ENCODE measurements at places on chromosomes 5 and 9.

DNA sequence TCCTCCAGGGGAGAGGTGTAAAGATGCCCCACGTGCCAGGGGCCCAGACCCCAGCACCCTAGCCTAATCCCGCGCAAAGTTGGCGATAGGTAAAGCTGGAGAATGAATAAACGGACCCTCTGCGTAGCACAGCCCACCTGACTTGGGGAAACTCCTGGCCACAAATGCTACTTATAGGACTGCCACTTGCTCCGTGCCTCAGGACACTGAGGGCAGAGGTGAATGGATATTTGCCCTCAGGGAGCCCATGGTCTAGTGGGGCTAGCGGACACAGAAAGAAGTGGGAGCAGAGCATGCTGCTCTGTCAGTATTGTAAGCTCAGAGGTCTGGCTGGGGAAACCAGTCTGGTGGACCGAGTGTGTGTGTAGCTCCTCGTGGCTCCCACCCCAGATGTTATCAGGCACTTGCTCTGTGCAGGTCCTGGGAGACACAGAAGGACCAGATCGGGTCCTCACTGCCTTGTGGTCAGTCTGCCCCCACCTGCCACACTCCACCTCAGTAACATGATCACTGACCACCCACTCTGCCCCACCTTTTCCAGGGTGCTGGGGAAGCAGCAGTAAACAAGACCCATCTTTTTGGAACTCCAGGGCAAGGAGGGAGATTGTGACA is 841 bp downstream of the GRK6 start:
- H3K27me3 ChIP-seq = no peaks in the 10 kb centered on the region
- H3K36me3 ChIP-seq = no peaks in the 10 kb centered on the region
- no peak for DNase-seq

GRCh38 chr5:1002836-1003235 is 5.8 kb upstream of the NKD2 start:
- H3K27ac ChIP-seq = no peak overlapping the region
- H3K27me3 ChIP-seq = peaks cover 24% of the 10 kb centered on the region

DNA sequence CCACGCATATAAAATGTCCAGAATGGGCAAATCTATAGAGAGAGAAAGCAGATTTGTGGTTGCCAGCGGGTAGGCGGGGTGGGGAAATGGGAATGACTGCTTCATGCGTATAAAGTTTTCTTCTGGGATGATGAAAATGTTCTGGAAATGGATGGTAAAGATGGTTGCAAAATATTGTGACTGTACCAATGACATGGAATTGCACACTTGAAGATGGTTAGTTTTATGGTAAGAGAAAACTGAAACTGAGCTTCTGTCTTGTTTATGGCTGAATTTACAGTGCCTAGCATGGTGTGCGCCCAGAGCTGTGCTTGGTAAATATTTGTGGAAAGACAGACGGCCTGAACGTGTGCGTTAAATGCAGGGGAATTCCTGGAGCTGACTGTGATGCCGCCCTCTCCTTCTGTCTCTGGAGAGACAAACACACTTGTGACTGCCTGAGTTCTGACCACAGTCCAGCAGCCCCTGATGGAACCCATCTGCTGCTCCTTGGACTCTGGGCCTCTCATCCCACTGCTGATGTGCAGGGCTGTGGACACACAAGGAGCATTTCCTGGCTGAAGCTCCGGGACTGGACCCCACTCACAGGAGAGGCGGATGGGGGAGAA is 8.6 kb upstream of the PTGES start:
- H3K36me3 ChIP-seq = no peaks in the 10 kb centered on the region
- H3K4me1 ChIP-seq = peaks cover 14% of the 10 kb centered on the region
- no peak for DNase-seq
- no peak overlapping the region for H3K4me3 ChIP-seq
- no peak overlapping the region for H3K27ac ChIP-seq
- H3K27me3 ChIP-seq = no peaks in the 10 kb centered on the region

DNA sequence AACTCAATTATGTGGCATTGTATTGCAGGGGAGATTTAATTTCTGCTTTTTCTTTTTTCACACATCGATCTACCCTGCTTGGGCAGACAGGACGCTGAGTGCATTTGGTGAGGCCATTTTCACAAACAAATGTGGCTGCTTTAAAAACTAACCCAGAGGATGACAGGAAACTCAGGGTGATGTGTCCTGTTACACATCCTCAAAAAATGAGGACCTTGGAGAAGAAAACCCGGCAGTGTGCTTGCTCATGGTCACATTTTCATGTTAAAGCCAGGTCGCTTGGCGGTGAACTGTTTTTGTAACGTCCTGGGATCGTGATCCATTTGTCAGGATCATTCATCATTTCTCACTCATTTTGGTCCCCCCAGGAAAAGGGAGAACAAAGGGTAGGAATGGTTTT is 478.3 kb upstream of the ADAMTS16 start:
- H3K27ac ChIP-seq = no peak overlapping the region
- no peak overlapping the region for H3K4me3 ChIP-seq
- H3K4me1 ChIP-seq = no peaks in the 10 kb centered on the region
- no peak for DNase-seq

DNA sequence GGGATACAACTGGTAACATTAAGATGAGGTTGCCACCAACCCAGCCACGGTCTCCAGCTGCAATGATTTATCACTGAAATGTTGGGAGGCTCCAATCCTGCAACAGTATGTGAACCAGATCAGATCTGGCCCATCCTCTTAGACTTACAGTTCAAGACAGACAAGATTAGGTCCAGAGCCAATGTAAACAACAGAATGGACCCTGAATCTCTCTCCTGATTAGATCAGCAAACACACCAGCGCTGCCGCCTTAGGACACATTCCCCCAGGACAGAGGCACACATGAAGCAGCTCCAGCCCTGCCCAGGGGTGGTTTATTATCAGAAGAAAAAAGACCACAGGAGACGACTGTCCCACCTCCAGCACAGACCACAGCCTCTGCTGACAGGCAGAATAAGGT is 82.1 kb downstream of the SLIT3 start:
- no peaks in the 10 kb centered on the region for H3K36me3 ChIP-seq
- no peaks in the 10 kb centered on the region for H3K4me1 ChIP-seq
- no peak overlapping the region for H3K4me3 ChIP-seq
- H3K27ac ChIP-seq = no peak overlapping the region

DNA sequence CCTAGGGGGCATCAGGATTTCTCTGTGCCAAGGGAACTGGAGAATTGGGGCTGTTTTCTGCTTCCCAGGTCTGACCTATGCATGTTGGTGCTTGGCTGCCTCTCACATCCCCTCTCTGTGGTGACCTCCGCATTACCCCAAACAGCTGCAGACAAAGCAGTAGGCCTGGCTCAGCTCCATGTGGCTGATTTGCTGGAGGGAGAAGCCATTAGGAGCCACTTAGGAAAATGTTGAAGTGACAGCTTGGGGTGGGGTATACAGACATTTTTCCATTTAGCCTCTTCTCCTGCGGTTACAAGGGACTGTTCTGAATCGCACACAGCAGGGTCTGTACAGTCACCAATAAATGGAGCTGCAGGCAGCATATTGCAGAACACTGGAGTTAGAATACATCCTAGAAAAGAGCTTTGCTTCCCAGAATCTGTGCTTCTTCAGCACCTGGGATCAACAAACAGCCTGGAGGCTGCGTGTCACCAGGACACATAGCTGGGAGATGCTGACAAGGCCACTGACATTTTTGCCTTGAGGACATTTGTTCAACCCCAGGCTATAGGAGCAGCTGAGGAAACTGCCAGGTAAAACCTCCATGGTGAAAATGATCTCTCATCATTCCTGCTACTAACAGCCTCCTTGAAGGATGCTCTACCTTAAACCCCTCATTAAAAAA is 335.3 kb downstream of the DIRAS2 start:
- H3K4me3 ChIP-seq = no peak overlapping the region
- no peak overlapping the region for H3K27ac ChIP-seq
- H3K4me1 ChIP-seq = no peaks in the 10 kb centered on the region
- DNase-seq = no peak
- peaks cover 22% of the 10 kb centered on the region for H3K27me3 ChIP-seq
- no peaks in the 10 kb centered on the region for H3K36me3 ChIP-seq

GRCh38 chr9:26945591-26945990 is 1.5 kb downstream of the PLAA start:
- peak overlapping the region; percentile 98 for H3K4me3 ChIP-seq
- H3K27me3 ChIP-seq = no peaks in the 10 kb centered on the region
- peaks cover 7% of the 10 kb centered on the region for H3K36me3 ChIP-seq
- no peak for DNase-seq
- H3K27ac ChIP-seq = peak overlapping the region; percentile 98

DNA sequence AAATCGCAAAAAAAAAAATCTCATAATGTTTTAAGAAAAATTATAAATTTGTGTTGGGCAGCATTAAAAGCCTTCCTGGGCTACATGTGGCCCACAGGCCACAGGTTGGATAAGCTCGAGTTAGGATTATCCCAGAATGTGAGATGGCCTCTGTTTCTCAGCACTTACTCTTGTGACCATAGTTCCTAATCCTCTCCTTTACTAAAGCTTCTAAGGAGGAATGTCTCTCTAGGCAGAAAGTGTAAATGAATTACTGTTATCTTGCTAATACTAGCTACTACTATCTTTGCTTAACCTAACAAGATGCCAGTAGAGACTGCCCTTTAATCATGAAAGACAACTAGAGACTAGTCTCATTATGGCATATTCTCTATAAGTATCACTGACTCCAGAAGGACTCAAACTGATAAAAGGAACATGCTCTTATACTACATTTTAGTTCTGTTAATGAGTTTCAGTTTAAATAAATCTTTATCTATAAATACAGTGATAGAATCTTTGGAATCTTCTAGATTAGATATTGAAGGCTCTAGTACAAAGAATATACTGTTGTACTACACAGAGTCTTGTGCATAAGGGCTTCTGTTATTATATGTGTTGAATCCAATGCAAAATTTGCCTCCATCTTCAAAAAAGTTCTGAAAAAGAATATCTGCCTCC is 13.8 kb downstream of the INVS start:
- H3K4me3 ChIP-seq = no peak overlapping the region
- peaks cover 15% of the 10 kb centered on the region for H3K4me1 ChIP-seq
- H3K27me3 ChIP-seq = no peaks in the 10 kb centered on the region
- H3K36me3 ChIP-seq = peaks cover 20% of the 10 kb centered on the region

DNA sequence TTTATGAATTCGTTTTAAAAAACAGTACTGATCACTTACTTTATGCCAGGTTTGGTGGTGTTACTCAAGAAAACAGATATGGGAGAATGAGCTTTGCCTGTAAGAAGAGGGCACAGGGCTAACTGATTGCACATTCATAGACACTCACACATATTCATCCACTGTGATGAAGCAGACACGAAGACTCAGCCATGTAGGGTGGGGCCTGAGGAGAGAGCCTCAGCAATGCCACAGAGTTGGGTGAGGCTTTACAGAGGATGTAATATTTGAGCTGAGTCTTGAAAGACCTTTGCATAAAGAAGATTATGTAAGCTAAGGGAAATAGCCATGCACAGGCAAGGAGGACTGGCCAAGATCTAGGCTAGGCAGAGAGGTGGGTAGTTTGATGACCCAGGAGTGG is 472.8 kb downstream of the PSAT1 start:
- DNase-seq = no peak
- H3K27me3 ChIP-seq = no peaks in the 10 kb centered on the region
- H3K4me3 ChIP-seq = no peak overlapping the region
- H3K36me3 ChIP-seq = no peaks in the 10 kb centered on the region
- H3K27ac ChIP-seq = no peak overlapping the region

GRCh38 chr5:97088774-97089148 is 53.6 kb downstream of the LIX1 start:
- H3K4me1 ChIP-seq = no peaks in the 10 kb centered on the region
- peaks cover 3% of the 10 kb centered on the region for H3K27me3 ChIP-seq
- DNase-seq = no peak
- no peak overlapping the region for H3K27ac ChIP-seq

DNA sequence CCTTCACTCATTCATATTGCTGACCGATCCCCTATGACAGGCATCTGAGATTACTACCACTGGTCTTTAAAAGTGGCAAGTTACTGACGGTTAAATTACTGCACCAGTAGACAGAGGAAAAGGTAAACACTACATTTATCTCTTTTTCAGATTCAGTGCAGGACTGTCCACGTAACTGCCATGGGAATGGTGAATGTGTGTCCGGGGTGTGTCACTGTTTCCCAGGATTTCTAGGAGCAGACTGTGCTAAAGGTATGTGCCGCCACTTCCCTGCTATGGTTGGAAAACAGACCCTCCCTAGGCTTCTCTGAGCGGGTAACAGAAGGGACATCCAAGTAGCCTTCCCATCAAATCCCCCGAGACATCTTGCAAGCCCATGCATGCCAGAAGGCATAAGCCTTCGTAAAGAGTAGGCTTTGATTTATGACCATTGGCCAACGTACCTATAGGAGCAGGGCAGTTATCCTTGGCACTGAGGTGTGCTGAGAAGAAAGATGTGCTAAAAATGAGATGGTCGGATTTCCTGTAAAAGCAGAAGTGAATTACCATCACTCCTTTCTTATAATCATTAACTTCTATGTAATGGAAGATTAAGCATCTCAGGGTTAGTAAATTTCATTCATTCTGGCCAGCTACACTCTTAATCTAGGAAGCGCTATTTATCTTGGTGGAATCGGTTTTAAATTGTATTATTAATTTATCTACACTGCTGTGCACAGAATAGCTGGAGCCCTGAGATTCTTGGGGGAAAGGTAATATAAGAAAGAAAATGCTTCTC is 193.4 kb upstream of the WWC1 start:
- no peaks in the 10 kb centered on the region for H3K36me3 ChIP-seq
- no peak for DNase-seq
- no peaks in the 10 kb centered on the region for H3K4me1 ChIP-seq
- no peaks in the 10 kb centered on the region for H3K27me3 ChIP-seq
- H3K4me3 ChIP-seq = no peak overlapping the region

DNA sequence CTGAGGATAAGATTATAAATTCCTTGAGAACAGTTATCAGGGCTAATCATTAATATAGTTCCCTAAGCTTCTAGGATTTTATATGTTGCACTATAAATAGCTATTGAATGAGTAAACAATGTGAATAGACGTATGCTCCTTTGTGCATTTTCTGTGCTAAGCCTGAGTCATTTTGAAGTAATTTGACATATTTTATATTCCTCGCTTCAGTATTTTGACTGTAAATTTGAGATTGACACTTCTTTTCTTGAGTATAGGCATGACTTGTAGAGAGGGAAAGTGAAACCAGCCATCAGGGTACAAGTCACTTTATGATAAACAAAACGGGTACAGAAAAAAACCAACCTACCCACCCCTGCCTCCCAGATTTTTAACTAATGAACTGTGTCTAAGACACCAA is 367.7 kb upstream of the PRR16 start:
- H3K4me3 ChIP-seq = no peak overlapping the region
- no peaks in the 10 kb centered on the region for H3K36me3 ChIP-seq
- DNase-seq = no peak
- no peaks in the 10 kb centered on the region for H3K27me3 ChIP-seq
- no peak overlapping the region for H3K27ac ChIP-seq

- H3K27me3 ChIP-seq = no peaks in the 10 kb centered on the region
- no peak for DNase-seq
- no peaks in the 10 kb centered on the region for H3K36me3 ChIP-seq
- H3K4me1 ChIP-seq = no peaks in the 10 kb centered on the region
- no peak overlapping the region for H3K4me3 ChIP-seq
Observed at GRCh38 chr5:4532705-4533080, 607.4 kb upstream of the ADAMTS16 start.

GRCh38 chr9:106800701-106801270 is 62.2 kb upstream of the ZNF462 start:
- H3K4me3 ChIP-seq = no peak overlapping the region
- no peak overlapping the region for H3K27ac ChIP-seq
- no peaks in the 10 kb centered on the region for H3K36me3 ChIP-seq
- DNase-seq = no peak
- H3K4me1 ChIP-seq = no peaks in the 10 kb centered on the region
